ENCODE measurements at places on chromosomes 2 and 18. TPM values are rescaled to one million over a fixed set of nuclear protein-coding genes. Genes with fewer than 3 reads are reported as not detected.
A peak's percentile ranks its signal among the peaks of the same experiment; 100 is the strongest.

The DNAJC5G gene
- not detected for total RNA-seq

The CHRNG gene
- not detected for total RNA-seq

The IL37 gene
- total RNA-seq, result not detected

DNA sequence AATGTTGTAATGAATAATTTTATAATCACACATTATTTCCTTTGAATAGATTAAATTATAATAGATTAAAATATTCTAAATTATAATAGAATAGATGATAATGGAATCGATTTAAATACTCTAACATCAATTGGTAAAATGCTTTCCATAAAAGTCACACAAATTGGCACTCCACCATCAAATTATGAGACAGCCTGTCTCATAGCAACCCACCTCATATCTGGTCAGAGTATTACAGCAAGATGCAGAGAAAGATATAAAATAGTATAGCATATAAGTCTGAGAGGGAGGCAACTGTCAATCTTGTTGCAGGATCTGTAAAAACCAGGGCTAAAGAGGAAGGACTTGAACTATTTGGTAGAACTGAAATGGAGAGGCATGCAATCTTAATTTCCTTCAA, 98.4 kb upstream of the NCKAP5 start:
- DNase-seq, result peak; percentile 54
- no peak overlapping the region for H3K4me3 ChIP-seq
- H3K36me3 ChIP-seq, result no peaks in the 10 kb centered on the region
- no peak overlapping the region for H3K27ac ChIP-seq
- H3K4me1 ChIP-seq, result peaks cover 2% of the 10 kb centered on the region

DNA sequence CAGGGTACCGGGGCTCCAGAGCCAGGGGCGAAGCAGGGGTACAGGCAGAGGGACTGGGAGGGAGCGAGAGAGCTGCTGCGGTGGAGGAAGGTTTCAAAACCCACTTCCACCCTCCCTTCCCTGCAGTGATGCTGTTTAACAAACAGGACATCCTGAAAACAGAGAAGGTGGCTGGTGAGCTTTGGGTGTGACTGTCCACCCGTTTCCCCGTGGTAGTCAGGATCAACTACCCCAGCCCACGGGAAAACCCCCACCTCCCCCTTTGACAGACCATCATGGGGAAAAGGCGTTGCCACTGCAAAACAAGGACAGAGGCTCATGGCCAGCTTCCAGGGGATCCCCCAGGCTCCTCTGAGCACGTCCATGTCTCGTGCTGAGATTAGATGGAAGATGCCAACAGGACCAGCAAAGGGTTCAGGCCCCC, 12.9 kb downstream of the TMEM185B start:
- H3K27ac ChIP-seq, result no peak overlapping the region
- no peak overlapping the region for H3K4me3 ChIP-seq
- H3K27me3 ChIP-seq, result no peaks in the 10 kb centered on the region
- no peaks in the 10 kb centered on the region for H3K36me3 ChIP-seq
- DNase-seq, result no peak

GRCh38 chr2:226995625-226996041, 159.8 kb downstream of the RHBDD1 start:
- H3K4me1 ChIP-seq, result no peaks in the 10 kb centered on the region
- H3K36me3 ChIP-seq, result 0 out of 2 replicates have a peak, but pooled peaks cover 4% of the 10 kb centered on the region
- no peak overlapping the region for H3K27ac ChIP-seq
- H3K27me3 ChIP-seq, result no peaks in the 10 kb centered on the region

DNA sequence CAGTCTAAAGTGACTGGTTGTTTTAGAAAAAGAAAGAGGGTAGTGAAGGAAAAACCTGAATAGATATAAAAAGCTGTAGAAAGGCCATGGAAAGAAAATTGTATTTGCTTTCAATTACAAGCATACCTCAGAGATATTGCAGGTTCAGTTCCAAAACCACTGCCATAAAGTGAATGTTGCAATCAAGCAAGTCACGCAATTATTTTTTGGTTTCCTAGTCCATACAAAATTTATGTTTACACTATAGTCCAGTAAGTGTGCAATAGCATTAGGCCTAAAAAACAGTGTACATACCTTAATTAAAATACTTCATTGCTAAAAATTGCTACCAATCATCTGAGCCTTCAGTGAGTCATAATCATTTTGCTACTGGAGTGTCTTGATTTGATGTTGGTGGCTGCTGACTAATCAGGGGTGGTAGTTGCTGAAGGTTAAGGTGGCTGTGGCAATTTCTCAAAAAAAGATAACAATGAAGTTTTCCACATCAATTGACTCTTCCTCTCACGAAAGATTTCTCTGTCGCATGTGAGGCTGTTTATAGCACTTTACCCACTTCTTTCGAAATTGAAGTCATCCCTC, 2003.8 kb upstream of the PIK3C3 start:
- no peaks in the 10 kb centered on the region for H3K27me3 ChIP-seq
- no peak for DNase-seq
- H3K27ac ChIP-seq, result no peak overlapping the region
- peaks cover 1% of the 10 kb centered on the region for H3K4me1 ChIP-seq
- H3K4me3 ChIP-seq, result no peak overlapping the region
- H3K36me3 ChIP-seq, result no peaks in the 10 kb centered on the region

- no peak overlapping the region for H3K4me3 ChIP-seq
- peak overlapping the region; percentile 13 for H3K27ac ChIP-seq
- DNase-seq, result peak; percentile 53
- H3K4me1 ChIP-seq, result peaks cover 6% of the 10 kb centered on the region
Observed at GRCh38 chr2:215369181-215369760, 57.4 kb downstream of the ATIC start.
